Natural killer cell (primary cell): ENCODE measurements at places on chromosomes 4 and X.

DNA sequence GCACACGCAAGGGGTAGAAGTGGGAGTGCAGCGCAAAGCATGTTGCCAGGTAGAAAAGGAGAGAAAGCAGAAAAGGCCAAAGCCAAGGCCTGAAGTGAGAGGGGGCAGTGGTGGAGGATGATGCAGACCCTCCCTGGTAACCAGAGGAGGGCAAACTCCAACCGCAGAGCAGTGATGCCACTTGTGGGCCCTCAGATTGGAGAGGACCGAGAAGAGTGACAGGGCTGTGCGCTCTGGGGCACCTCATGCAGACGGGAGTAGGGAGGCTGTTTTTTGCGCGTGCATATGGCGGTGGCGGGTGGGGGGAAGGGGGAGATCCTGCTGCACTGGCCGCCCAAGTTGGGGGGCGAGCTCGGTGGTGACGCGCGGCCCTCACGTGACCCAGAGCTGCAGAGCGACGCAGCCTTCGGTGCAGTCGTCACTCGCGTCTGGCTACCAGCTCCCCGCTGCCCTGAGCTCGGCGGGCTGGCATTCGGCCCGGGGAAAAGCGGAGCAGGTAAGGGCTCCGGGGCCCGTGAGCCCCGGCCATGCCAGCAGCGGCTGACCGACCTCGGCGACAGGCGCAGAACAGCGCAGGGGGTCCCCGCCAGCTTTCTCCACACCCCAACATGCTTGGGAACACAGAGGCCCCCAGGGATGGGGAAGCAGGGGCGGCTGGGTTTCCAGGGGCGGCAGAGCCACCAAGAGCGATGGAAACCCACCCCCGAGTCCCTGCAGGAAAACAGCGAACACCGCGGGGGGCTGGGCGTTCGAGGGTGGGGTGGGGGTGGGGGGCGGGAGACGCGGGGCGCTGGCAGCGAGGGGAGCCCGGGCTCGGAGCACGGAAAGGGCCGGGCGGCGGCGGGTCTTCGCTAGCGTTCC is at the start of gene BEX3:
Gene BEX3 (plus strand): TSS at position 421 of the 861 bp plus-strand sequence. CDS start 984 bp downstream, outside the sequence.
- DNase-seq: no peak

GRCh38 chr4:163665521-163666331 is 171.2 kb downstream of the TMA16 start:
- DNase-seq: no peak

DNA sequence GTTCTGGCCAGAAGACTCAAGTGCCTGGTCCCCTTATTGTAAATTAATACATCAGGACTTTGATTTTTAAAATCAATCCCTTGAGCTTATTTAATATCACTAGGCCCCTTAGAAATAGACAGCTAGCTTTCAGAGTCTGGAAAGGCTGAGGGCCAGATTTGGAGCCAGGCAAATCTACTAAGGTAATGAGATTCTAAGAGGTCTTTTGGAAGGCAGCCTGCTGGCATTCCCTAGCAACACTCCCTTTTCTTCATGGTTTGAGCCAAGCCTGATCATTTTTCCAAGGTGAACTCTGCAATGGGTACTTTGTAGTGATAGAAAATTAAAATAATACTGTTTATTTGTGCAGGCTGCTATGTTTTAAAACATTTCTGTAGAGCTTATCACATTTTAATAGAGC is 378.5 kb downstream of the FAT4 start:
- DNase-seq: no peak

DNA sequence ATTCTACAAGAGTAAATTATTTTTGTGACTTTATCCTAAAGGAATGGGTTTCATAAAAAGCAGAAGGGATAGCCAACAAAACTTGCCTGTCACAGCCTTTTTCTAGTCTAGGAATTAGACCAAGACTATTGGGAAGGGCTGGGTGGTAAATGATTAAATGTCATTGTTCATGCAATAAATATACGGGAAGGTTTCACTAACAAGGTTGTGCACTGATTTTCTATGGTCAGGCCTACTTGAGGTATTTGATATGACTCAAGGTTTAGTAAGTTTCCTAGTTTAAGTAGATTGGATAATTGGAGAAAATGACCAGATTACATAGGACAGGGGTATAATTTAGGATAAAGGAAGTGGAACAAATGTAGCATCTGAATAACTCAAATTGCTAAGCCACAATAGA is 249.1 kb upstream of the BMP3 start:
- no peak for DNase-seq

DNA sequence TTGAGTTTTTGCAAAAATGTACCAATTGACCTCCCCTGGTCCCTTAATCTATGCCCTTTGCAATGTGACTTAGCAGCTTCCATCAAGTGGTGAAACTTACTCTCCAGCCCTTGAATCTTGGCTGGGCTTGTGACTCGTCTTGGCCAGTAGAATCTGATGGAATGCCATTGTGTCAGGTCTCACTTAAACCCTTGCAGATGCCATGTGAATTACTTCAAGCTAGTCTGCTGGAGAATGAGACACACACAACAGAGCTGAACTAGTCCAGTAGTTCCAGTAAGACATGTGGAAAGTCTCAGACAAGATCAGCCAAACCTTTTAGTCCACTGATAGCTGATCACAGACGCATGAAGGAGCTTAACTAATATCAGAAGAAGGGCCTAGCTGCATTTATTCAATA is 567.8 kb upstream of the CPEB2 start:
- DNase-seq: no peak

DNA sequence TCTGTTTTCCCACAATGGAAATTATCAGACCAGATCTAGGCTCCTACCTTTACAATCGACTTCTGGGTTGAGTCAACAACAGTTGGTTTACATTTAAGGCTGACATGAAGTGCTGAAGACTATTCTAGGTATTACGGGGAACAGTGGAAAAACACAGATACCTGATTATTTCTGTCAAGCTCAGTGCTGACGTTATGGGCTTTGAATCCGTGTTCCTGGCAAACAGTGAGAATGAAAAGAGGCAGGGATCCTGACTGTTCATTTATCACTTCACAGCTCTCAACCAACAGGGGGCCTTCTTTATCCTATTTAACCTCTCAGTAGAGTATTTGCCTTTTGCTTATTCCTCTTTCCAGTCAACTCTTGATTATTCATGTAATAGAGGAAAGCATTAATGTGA is 43.1 kb downstream of the TMEM164 start:
- DNase-seq: no peak

DNA sequence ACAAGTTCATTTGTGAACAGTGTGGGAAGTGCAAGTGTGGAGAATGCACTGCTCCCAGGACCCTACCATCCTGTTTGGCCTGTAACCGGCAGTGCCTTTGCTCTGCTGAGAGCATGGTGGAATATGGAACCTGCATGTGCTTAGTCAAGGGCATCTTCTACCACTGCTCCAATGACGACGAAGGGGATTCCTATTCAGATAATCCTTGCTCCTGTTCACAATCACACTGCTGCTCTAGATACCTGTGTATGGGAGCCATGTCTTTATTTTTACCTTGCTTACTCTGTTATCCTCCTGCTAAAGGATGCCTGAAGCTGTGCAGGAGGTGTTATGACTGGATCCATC is 5.5 kb downstream of the SPRY1 start:
- no peak for DNase-seq
